ENCODE measurements at places on chromosomes 12 and 14.

- no peak for DNase-seq
These were observed 49.1 kb upstream of the KCNJ8 start for GRCh38 chr12:21823581-21823980.

DNA sequence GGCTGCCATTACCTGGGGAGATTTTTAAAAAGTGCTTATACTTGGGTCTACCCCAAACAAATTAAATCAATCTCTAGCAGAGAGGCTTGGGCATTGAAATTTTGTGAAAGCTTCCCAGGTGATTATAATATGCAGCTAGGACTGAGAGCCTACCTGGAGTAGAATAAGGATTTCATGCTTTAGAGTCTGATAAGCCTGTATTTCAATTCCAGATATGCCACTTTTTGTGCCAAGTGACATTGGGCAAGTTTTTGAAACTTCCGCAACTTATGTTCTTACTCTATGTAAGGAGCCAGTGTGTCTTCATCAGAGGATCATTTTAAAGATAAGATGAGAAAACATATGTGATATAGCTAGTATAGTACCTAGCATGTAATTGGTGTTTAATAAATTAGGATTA is 159.8 kb upstream of the LRIG3 start:
- DNase-seq = no peak

DNA sequence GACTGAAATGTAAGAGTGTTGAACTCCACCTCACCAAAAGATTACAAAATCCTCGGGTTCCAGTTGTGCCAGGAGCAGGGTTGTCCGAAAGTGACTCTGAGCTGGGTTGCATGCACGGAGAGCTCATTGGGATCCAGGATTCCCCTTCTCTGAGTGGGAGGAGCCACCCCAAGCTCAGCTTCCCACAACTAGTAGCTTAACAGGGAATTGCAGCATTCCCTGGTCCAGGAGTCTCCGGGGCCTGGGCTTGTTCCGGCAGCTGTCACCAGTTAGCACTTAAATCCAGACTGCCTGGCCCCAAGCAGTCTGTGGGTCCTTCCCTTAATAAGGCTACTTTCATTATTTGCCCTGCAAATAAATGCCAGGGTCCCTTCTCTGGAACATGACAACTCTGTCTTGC is 50.1 kb downstream of the CD9 start:
- DNase-seq = peak; percentile 62

DNA sequence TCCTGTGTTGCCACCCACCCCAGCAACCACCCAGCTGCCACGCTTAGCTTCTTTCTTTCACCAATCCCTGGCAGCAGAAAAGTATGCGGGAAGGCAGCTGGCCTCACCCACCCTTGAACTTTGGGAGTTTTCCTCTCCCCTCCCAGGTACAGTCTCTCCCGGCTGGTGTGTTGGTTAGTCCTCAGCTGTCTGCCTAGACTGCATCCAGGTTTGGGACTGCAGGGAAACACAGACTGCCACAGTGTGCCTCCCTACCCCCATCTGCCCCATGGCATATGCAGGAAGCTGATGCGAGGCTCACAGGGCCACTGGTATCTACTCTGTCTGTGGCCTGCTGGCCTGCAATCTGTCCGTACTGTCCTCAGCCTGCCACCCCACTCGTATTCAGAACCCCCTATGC is 2.1 kb downstream of the CD9 start:
- no peak for DNase-seq

GRCh38 chr12:112121780-112122565 is 3.4 kb upstream of the TRAFD1 start:
- DNase-seq = peak; percentile 60

GRCh38 chr12:30989754-30990153 is 63.2 kb downstream of the TSPAN11 start:
- peak; percentile 45 for DNase-seq

DNA sequence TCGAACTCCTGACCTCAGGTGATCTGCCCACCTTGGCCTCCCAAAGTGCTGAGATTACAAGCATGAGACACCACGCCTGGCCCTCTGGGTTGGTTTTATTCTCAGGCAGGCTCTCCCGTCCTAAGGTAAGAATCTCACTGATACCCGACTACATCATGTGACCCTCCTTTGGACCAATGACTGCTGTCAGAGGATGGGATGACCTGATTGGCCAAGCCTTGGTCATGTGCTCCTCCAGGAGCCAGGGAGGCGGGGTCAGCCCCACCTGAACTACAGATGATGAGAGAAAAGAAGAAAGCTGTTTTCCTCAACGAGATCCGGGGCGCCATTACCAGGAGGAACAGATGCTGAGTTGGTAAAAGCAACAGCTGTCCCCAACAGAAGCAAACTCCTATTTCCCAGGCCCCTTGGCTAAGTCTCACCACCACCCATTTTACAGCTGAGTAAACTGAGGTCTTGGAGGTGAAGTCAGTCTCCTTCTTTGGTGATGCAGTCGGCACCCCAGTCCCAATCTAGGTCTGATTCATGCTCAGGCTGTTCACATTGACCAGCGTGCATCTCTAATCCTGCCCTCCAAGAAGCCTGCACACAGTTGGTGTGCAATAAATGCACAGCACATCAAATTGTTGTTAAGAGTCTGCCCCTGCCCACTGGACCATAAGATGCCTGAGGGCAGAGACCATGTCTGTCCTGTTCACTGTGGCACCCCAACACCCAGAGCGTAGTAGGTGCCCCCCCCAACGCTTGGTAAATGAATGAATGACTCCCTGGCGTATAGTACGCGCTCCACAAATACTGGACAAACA is 118.8 kb downstream of the SCARB1 start:
- DNase-seq = no peak

- peak; percentile 27 for DNase-seq
These were observed 62.1 kb downstream of the TNFAIP2 start for GRCh38 chr14:103185051-103186029.

DNA sequence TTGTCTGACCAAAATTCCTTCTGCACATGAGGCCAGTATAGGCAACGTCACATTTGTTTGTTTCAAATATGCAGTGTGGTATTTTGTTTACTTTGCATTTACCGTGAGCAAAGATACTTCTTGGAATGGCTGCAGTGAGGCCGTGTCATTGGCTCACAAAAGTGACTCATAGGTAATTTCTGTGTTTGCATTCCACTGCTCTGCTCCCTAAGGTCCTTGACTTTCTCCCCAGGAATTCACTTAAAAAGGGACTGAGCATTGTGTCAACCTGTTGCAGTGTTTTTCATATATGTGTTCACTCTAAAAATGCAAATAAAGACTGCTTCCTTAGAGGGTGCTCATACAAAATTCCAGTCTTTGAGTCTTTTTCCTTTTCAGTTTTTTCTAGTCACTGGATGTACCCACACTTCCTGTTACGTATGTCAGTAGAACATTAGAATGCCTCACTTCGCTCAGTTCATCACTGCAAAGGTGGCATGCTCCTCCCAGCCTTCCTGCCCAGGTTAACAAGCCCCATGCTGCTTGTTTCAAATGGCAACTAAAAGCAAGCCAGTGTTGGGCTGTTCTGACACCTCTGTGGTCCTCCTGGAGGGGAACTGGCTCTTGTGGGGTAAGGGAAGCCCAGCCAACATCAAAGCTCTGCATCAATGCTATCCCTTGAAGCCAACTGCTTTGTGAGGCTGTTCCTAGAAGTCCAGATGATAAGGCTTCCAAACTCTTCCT is 9.1 kb downstream of the C12orf76 start:
- peak; percentile 92 for DNase-seq

DNA sequence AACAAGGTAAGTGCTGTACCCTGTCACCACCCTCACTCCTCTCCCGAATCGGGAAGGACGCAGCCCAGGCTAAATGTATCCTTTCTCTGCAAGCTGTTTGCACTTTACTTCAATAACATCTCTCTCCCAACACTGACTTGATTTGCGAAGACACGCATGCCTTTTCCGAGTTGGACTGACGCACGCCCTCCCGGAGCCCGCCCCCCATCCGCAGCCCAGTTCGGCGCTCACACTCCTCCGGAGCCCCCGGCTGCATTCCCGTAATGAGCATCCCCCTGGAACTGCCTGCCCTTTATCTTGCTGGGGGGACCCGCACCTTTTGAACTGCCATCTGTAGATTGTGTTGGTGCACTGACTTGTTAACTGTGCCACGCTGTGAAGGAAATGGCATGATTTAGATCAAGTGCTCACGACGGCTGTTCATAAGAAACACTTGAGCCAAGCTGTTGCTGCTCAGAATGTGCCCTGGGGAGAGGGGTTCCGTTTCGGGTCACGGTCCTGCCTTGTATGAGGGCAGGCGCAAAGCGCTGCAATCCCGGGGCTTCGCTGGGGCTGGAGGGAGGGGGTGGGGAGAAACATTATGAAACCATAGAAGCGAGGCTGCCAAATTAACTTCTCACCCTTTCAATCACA is 176.6 kb upstream of the CDKN3 start:
- peak; percentile 20 for DNase-seq

GRCh38 chr12:63958876-63959580 is 114.5 kb downstream of the SRGAP1 start:
- DNase-seq = no peak

GRCh38 chr12:52341066-52341580 is 19.9 kb upstream of the KRT83 start:
- DNase-seq = no peak

DNA sequence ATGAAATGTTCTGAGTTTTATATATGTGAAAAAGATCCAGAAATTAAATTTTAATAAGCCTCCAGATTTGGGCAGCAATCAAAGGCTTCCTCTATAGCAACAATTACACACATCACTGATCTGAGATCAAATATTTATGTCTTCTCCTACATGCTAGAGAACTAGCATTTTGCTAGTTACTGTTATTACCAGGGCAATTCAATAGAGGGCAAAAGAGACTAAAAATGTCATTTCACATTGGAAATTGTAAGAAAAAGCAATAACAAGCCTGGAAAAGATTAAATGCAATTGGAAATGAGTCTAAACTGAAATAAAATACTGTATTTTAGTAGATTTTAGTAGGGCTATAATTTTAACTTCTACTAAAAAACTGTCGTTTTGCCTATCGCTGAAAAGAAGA is 32.6 kb upstream of the ANO6 start:
- peak; percentile 45 for DNase-seq

GRCh38 chr12:95582230-95583058 is 31.2 kb upstream of the USP44 start:
- peak; percentile 46 for DNase-seq

- peak; percentile 78 for DNase-seq
These were observed 1.7 kb downstream of the BTG1 start for GRCh38 chr12:92143686-92144630.

DNA sequence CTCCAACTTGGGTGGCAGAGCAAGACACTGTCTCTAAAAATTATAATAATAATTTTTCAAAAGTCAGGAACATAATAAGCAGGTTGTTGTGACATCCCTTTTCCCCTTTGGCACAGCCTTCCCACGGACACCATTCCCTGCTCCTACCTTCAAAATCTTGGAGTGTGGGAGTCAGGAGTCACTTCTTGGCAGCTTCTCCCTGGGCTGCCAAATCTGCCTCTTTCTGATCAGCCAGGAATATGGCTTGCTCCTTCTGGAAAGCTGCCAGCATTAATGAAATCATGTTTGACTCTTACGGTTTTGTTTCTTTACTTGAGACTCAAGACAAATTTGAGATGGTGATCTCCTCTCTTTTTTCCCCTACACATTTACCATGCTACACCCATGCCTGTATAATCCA is 391.4 kb upstream of the SYT1 start:
- DNase-seq = no peak

DNA sequence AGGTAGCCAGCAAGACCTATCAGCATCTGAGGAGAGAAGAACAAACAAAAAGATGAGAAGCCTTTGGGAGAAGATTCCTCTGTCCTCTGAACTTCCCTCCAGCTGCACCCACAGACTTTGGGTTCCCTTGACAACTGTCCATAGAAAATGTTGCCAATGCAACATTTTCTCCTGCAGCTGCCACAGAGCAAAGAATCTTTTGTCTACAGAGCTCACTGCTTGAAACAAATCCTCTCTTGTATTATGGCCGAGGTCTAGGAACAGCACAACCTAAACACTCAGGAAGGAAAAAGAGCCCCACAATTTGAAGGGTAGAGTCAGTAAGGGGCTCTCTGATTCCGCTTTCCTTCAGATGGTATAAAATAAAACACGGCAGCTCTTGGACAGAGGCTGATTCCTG is 14.3 kb downstream of the POMT2 start:
- DNase-seq = no peak

DNA sequence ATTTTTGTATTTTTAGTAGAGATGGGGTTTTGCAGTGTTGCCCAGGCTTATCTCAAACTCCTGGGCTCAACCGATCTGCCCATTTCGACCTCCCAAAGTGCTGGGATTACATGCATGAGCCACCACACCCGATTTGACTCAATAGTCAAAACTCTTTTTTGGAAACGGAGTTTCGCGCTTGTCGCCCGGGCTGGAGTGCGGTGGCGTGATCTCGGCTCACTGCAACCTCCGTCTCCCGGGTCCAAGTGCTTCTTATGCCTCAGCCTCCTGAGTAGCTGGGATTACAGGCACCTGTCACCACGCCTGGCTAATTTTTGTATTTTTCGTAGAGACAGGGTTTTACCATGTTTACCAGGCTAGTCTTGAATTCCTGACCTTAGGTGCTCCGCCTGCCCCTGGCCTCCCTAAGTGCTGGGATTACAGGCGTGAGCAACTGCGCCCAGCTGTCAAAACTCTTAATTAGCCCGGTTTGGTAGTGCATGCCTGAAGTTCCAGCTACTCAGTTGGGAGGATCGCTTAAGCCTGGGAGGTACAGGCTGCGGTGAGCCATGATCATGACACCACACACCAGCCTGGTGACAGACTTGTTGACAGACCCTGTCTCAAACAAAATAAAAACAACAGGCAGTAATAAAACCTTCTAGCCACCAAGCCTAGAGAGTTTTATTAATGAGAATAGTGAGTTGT is 12.4 kb downstream of the MED21 start:
- no peak for DNase-seq

GRCh38 chr12:58917699-58918468 is 2.4 kb downstream of the LRIG3 start:
- DNase-seq = no peak

DNA sequence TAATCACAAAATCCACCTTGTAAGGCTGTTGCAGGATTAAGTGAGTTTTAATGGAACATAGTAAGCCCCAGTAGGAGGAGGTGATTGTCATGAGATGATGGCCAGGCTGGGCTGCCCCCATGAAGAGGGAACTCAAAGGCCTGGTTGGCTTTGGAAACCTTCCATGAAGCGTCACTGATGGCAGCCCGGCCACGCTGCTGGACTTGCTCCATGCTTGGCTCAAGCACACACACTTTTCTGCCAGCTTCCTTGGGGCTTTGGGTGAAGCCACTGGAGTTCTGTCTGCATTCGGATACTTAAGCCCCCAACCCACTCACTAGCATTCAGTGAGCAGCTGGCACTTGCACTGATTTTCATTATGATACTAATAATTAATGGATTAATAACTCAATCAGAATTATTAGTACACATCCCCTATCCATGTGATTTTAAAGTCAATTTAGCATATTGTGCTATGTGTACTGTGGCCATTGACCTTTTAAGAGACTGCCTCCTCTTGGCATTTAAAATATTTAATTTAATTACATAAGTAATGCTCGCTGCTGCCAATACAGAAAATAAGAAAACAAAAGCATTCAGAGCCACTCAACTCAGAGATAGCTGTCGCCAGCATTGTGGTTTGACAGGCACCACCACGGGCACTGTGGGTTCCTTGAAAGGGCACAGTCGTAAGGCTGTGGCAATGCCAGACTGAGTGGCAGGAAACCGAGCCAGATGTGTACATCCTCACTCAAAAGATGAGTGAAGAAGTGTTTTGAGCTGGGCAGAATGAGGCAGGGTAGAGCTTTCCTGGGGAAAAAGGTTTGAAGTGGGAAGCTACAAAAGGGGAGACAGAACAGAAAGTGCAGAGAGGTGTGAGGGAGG is 15.9 kb downstream of the KRT85 start:
- DNase-seq = no peak
